ENCODE measurements at places on chromosomes 12 and 14. TPM values are rescaled to one million over a fixed set of nuclear protein-coding genes. Genes with fewer than 3 reads are reported as not detected.

Gene MYH6
- total RNA-seq = 0.10 TPM

Gene HAL
- 0.54 TPM for total RNA-seq

Gene PPFIBP1
- total RNA-seq = 15.8 TPM

Gene LDHB
- total RNA-seq = 1,524 TPM

Gene SPTB
- total RNA-seq = 1.5 TPM

Gene TMEM121
- 3.8 TPM for total RNA-seq

Gene INHBE
- not detected for total RNA-seq

Gene KRT78
- total RNA-seq = 0.10 TPM

Gene VPS33A
- 18.5 TPM for total RNA-seq

Gene CEBPE
- not detected for total RNA-seq

Gene TGFB3
- total RNA-seq = 0.73 TPM

Gene POTEM
- total RNA-seq = not detected

Gene TAS2R8
- total RNA-seq = not detected

Gene PZP
- total RNA-seq = not detected

Gene PPP4R4
- total RNA-seq = 0.48 TPM

Gene GARIN6
- not detected for total RNA-seq

Gene FOXM1
- total RNA-seq = 90.9 TPM

Gene GLS2
- 0.18 TPM for total RNA-seq

Gene TAS2R20
- total RNA-seq = not detected

Gene LBHD2
- not detected for total RNA-seq

Gene C12orf50
- not detected for total RNA-seq

Gene ORAI1
- 34.6 TPM for total RNA-seq

Gene CPNE6
- total RNA-seq = not detected

Gene SMIM41
- total RNA-seq = not detected

Gene STAT6
- 43.6 TPM for total RNA-seq

Gene KRT81
- total RNA-seq = 3,224 TPM

Gene C3AR1
- not detected for total RNA-seq

Gene RERGL
- total RNA-seq = not detected
